ENCODE measurements at places on chromosomes 12 and 14. TPM values are rescaled to one million over a fixed set of nuclear protein-coding genes. Genes with fewer than 3 reads are reported as not detected.

Gene SERPINA12
- not detected for total RNA-seq

Gene PTPRR
- 0.42 TPM for total RNA-seq

Gene DNAI7
- 2.3 TPM for total RNA-seq

Gene LGR5
- not detected for total RNA-seq

Gene RILPL2
- total RNA-seq = 7.9 TPM

Gene TMEM229B
- total RNA-seq = 3.5 TPM

Gene FAM234B
- 5.6 TPM for total RNA-seq

Gene MUCL1
- total RNA-seq = not detected

Gene TECPR2
- 57.2 TPM for total RNA-seq

Gene TAS2R8
- total RNA-seq = not detected

Gene LRRIQ1
- 0.31 TPM for total RNA-seq

Gene PCED1B
- 0.22 TPM for total RNA-seq
